Panc1 (cell line): ENCODE measurements at places on chromosomes 5 and 9.

- DNase-seq = no peak
These were observed 3.8 kb upstream of the LCN1 start for GRCh38 chr9:135517407-135517822.

GRCh38 chr5:163460562-163461171 lies at the start of gene HMMR:
Gene HMMR (plus strand): TSS chr5:163460632. CDS start chr5:163460693, 61 bp downstream.
- DNase-seq = no peak

- no peak for DNase-seq
These were observed 1.8 kb downstream of the HACD4 start for GRCh38 chr9:21029661-21030060.

DNA sequence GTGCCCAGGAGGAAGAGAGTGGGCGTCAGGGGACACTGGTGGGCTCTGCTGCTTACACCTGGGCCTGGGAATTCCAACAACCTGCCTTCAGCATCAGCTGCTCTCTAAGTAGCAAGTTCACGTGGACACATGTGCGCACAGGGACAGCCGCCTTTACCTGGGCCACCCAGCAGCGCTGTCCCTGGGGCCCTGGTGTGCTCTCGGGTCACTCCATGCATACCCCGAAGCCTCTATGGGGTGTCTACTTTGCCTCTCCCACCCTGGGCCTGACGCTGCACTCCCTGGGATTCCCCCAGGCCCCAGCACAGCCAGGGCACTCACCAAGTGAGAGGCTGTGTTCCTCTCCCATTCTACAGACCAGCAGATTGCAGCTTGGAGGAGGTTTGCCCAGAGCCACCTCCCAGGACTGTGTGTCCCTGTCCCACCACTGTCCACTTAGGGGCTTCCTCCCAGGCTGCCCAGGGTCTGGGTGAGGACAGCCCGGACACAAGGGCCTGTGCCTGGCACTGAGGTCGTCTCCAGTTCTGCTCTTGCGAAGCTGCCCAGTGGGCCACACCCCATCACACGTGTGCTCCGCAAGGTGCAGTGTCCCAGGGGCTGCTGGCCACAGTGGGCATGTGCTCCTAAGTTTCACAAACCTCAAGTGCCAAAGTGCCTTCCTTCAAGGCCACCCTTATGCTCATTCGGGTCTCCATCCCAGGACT lies 5.9 kb downstream of the NINJ1 start:
- DNase-seq = no peak

- no peak for DNase-seq
These were observed 238.1 kb downstream of the ROR2 start for GRCh38 chr9:91711755-91712601.

GRCh38 chr9:103319979-103320378 lies 324.8 kb downstream of the CYLC2 start:
- no peak for DNase-seq

GRCh38 chr5:69509212-69509611 lies 16.6 kb downstream of the OCLN start:
- DNase-seq = no peak

DNA sequence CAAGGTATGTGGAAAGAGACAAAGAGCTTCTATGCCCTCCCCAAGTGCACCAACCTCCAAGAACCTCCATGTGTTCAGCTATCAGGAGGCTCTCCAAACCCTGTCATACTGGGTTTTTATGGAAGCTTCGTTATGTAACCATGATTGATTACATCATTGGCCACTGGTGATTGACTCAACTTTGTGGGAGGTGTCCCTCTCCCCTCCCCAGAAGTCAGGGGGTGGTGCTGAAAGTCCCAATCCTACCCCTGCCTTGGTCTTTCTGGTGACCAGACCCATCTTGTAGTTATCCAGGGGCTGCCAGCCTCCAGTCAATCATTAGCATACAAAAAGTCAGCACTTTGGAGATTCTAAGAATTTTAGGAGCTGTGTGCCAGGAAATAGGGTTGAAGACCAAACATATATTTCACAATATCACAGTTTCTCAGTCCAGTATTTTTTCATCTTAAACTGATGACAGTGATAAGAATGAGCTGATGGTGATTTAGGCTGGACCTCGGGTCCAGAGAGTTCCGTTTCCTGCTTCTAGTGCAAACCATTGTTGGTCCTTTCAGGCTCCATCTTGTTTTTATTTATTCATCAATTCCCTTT lies 27.3 kb upstream of the FANCC start:
- DNase-seq = no peak

DNA sequence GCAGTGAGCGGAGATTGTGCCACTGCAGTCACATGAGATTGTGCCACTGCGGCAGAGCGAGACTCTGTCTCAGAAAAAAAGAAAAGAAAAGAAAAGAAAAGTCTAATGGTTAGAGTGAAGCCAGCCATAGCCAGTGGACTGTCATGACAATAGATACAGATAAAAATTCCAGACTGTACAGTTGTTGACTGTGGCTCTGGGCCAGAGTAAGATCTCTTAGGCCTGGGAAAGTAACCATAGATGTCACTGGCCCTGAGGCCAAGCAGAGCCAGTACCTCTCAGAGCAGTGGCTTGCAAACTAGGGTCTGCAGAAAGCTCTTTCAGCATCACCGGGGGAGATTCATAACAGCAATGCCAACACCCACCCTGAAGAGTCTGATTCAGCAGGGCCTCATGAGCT lies 44.1 kb upstream of the SUB1 start:
- DNase-seq = no peak

GRCh38 chr5:3741374-3741770 lies 145.7 kb downstream of the IRX1 start:
- DNase-seq = no peak

DNA sequence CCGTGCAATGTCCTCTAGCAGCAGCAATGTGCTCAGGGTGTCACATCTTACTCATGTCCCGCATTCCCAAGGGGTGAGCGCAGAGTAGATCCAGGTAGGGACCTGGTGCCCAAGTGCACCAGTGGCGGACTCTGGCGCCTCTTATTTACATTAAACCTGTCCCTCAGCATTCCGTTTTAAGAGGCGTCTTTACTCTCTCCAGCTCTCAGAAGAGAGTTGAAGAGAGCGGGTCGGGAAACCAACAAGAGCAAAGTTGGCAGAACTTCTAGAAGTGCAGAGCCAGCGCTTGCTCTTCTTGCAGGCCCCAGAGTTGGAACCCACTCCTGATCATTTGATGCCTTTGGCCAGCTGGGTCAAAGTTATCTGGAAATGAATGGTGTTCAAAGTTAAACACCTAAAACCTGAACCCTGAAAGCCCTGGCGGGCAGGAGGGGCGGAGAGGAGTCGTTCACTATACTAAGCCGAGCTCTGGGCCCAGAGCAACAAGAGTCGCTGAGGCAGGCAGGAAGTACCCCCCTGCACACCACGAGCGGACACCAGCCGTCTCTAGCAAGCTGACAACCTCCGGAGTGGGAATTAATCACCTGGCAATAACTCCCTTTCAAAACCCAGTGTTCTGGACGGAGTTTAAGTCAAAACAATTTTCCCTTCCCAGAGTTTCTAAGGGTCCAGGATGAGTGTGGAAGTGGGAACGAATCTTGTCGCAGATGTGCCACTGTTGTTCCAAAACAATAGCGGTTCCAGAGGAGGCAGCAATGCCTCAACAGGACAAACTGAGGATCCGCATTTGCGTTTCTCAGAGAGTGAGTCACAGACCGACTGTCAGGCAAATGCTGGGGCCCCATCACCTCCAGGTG lies 122.8 kb downstream of the TMEM161B start:
- no peak for DNase-seq

- DNase-seq = no peak
These were observed 103.5 kb downstream of the NTRK2 start for GRCh38 chr9:84773022-84773421.

DNA sequence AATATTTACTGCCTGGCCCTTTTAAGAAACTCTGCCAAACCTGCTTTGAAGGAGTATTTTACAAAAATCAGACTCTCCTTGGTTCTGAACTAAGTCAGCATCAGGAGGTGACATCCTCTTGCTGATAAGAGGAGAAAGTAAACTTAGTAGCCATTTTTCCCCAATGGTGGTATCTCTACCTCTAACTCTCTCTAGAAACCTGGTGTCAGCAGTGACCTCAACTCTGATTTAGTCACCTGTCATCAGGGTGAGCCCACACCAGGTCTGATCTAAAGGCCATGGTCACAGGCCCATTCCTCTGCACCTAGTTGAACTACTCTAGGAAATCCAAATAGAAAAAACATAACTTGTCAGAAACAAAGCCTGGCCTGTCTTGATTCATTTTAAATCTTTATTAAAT lies 4.2 kb downstream of the CARNMT1 start:
- no peak for DNase-seq

DNA sequence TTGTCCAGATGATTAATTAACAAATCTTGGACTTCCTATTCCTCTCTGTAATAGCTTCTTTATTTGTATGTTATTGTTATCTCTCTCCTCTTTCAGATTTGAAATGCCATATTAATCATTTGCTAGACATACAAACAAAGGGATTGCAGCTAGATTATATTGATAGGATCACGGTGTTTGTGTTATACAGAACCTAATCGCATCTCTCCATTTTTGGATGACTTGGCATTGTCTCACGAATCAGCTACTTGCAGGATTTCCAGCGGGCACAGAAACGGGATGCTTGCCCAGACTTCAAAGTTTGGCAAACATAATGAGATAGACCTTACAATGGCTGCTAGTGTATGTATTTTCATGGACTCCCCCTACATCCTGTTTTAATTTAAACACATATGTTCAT lies 368.1 kb downstream of the TLE4 start:
- DNase-seq = no peak

GRCh38 chr9:109118808-109119438 lies 824 bp downstream of the TMEM245 start:
- no peak for DNase-seq

DNA sequence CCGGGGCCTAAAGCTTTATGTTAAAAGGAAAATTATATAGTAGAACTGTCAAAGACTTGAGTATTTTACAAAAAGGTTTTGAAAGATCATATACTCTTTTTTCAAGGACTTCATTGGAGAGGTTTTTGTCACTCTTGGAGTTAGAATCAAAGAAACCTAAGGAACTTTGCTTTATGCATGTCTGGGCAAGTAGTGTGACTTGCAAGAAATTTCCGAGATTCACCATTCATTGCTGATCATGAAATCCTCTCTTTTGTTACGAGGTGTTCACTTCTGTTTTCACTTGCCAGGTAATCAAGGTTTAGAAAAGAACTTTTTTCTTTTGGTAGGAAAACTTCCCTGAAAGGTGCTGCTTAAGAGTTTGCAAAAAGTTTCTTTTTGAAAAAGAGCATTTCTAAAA lies 64.8 kb downstream of the NUP214 start:
- DNase-seq = no peak

DNA sequence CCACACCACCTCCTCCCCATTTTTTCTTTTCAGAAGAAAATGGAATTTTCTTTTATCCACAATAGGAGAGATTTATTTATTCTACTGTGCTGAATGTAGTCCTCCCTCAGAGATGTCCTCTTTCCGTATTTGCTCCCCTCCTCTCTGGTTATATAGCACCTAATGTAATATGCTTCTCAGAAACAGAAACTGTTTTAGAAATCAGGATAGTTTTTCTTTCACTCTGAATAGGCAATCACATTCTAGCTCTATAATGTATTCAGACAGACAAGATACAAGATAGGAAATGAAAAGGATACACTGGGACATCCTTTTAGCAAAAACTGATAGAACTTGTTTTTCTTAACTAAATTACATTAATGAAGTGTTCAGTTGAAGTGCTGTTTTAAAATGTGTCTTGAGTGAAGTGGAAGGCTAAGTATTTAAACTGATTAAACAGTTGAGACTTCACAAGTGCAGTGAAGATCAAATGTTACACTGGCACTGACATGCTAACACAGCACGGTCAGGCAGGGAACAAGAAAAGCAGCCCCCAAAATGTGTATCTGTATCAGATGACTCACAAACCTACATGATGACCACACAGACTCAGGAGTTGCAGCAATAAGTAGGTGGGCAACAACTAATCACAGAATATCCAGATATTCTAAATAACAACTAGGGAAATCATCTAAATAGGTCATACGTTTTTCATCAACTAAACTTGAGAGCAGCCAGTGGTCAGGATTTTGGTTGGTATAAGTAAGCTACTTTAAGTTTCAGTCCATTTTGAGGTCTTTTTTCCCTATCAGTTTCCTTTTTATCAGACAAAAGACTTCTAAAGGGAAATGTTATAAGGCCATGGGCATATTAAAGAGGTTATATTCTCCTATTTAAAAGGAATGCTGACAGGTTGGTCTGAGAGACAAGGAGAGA lies 260.4 kb downstream of the MLLT3 start:
- no peak for DNase-seq

DNA sequence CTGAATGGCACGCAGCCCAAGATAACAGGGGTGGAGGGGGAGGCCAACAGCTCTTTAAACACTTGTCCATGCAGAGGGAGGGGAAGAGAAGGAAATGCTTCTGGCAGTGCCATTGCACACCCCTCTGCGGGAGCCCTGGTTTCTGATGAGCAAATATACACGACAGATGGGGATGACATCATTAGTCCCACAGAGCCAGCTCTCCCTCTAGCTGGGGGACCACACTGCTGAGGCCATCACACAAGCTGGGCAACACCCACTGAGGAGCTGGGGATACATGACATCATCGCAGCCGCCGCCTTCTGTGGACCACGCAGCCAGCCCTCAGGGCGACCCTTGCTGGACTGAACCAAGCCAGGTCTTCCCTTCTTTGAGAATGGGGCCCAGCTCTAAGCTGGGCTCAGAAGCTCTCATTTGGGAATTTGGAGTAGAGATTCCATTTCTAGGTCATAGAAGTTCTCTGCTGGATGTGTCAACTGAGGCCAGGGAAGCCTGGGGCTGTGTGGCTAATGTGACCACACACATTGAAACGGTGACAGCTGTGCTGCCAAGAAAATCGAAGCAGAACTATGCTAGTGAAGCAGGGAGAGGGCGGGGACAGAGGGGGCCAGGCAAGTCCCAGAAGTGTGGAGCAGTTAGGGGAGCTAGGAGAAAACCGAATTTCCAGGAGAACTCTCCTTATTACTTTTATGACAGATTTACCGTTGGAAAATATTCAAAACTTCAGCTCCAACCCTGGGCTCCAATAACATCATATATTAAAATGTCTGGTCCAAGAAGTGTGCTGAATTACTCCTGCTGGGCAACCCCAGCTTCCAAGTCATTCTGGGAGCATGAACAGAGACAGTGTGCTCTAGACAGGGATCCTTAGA lies 79.5 kb downstream of the PRRT1B start:
- no peak for DNase-seq

- no peak for DNase-seq
These were observed 34.5 kb upstream of the SMAD5 start for GRCh38 chr5:136098176-136098575.

GRCh38 chr5:132761321-132762240 lies 14.4 kb downstream of the CCNI2 start:
- DNase-seq = no peak

GRCh38 chr9:112258106-112258505 lies 75.3 kb downstream of the PTBP3 start:
- DNase-seq = no peak
